ENCODE measurements at places on chromosomes 13 and 19.
A peak's percentile ranks its signal among the peaks of the same experiment; 100 is the strongest.

DNA sequence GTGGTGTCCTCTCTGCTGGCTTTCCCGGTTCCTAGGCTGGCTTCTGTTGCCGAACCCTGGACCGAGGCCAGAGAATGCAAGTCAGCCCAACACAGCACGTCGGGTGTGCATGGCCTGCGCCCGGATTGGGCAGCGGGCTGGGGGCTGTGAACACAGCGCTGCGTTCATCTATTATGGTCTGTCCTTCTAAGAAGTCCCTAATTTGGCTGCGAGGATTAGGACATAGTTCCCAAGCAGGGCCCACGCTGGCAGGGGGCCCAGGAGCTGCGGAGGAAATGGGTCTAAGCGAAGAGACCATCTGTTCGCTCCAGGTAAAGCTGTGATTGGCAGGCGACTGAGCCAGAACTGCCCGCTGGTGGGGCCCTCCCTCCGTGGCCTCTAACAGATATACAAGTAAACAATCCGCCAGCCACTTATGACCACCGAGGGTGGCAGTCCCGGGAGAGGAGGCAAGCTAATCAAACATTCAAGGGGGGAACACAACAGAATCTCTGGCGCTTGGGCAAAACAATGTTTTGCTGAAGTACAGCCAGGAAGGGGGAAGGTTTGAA is 6.0 kb downstream of the SYCE2 start:
- peak; percentile 89 for DNase-seq

DNA sequence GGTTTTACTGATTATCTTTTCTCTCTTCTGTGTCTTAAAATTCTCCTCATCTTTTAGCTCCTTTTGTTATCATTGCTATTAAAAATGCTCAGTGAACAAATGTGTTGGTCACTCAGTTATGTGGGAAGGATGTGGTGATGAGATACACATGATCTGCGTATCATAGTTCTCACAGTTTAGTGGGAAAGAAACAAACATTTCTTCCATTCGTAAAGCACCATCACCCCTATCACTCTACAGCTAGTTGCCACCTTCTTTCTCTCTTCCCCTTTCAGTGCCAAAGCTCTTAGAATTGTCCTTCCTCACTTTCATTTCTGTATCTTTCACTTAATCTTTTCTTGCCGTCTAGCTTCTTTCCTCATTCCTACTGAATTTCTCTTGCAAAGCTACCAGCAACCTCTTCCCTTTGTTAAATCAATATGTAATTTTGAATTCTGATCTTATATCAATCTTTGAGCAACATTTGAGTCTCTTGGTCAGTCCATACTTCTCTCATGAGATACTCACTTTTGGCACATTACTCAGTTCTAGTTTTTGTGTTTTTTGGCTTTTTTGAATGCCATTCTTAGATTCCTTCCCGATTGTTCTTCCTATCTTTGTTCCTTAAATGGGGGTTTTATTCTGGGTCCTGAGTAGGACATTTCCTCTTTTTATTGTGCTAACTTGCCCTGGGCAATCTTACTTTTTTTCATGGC is 122.3 kb downstream of the PCCA start:
- no peak for DNase-seq

DNA sequence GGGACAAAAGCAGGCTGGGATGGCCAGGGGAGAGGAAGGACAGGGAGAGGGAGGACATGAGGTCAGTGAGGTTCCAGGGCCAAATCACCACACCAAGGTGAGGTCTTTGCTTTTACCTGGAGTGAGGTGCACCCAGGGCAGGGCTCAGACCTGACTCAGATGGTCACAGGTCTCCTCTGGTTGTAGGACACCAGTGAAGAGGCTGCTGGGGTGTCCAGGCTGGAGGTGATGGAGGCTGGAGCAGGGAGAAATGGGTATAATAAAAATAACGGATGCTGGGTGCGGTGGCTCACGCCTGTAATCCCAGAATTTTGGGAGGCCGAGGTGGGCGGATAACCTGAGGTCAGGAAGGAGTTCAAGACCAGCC is 6.9 kb downstream of the GRAMD1A start:
- DNase-seq = no peak

DNA sequence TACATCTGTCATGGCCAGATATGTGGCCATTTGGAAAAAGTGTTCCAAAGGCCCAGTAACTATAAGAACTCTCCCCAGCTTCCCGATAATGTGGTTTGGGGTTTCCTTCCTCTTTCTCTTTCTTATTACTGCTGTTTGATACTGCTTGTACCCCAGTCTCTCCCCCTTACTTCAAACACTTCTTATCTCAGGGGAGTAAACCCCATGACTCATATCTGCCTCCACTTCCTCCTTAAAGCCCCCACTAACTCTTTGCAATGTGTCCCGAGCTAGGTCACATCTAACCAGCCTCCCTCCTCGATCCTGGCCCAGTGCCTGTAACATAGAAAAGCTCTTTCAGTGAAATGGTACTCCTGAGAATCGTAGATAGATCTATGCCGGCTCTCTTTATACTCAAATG is 82.4 kb upstream of the STARD13 start:
- no peak for DNase-seq

GRCh38 chr13:27016875-27017274 is 154.7 kb downstream of the USP12 start:
- DNase-seq = no peak

DNA sequence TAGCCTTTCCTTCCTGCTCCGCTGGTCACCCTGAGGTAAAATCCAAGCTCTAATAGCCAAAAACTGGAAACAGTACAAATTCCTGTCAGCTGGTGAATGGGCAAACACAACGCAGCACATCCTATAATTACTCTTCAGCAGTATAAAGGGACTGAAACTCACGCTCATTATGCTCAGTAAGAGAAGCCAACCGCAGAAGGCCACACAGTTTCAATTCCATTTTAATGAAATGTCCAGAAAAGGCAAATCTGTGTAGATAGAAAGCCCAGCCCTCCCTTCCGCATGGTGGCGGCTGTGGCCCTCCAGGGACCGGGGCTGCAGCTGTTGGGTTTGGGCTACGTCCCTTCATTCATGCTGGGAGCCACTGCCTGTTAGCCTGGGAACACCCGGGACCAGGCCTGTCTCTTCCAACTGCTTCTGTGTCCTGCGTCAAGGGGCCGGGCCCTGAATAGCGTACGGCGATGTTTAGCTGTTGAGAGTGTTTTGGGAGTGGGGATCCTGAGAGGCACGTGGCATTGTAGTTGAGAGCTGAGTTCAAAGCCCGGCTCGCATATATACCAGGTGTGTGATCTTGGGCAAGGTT is 23.5 kb downstream of the NKPD1 start:
- no peak for DNase-seq

DNA sequence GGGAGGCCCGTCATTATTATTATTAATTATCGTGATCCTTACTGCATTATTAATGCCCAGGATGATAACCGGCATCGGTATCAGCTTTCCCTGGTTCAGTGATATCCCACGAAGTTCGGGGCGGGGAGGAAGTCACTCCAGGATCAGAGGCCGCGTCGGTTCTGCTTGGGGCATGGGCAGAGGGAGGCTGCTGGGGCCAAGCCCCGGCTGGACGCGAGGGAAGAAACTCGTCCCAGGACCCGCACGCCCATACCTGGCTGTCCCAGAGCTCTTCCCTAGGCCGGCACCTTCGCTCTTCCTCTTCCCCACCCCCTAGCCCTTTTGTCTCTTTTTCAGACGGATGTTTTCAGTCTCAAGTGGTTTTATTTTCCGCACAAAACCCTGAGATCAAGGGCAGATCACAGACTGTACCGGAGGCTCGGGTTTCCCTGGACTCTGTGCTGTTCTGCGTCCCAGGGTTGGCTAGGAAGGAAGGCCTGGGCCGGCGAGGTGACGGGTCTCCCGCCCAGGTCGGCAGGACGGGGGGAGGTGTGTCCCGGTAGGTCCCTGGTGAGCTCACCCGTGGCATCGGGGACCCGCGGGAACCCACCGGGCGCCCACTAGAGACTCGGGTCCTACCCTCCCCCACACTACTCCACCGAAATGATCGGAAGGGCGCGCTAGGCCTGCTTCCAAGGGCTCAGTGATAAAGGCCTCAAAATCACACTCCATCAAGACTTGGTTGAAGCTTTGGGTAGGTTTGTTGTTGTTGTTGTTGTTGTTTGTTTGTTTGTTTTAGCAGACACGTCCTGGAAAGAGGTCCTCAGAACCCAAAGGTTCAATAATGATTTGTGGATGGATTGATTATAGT is 7.9 kb downstream of the ZIC2 start:
- no peak for DNase-seq
